Activated effector memory CD4-positive, alpha-beta T cell treated with Interleukin-2 at 50 U/mL for 16 hours (primary cell): ENCODE measurements at places on chromosomes 7 and 10.

DNA sequence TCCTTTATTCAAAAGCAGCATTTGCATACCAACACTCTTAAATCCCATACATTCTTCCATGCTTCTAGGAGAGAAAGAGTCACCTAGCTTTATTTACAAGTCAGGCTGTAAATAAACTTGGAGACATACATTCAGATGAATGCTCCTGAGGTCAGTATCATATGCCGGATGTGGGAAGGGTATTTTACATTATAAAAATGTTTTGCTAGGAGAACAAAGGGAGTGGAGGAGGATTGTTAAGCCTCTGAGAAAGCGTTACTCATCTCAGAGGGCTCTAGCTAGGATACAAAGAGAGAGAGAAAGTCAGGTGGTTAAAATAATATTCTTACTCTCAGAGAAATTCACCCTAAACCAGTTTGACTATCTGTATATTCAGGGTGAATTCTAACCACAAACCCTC, 300.9 kb upstream of the NPSR1 start:
- DNase-seq, result no peak

DNA sequence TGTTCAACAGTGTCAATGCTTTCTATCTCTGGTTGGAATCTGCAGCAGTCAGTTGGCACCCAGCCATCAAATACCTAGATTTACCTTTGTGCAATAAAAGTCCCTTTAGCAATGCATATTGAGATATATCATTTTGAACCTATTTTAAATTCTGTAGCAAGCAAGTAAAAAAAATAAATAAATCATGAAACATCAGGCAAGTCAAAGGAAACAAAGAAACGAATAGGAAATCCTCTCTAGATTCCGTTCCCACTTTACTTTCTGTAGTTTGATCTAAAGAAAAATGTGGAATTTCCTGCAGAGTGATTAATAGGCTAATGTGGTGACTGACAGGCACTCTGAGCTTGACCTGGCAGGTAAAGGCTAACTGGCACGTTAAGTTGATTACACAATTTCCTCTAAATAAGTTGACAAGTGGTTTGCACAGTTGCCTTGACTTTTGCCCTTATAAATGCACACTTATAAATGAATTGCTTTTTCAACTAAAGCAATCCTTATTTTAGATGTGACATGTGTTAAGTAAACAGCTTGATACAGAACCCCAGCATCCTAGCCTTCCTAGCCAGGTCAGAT, 208.1 kb upstream of the TCF7L2 start:
- DNase-seq, result no peak

GRCh38 chr10:93138113-93138870, 64.6 kb downstream of the CYP26A1 start:
- DNase-seq, result no peak

- DNase-seq, result no peak
These were observed 918.2 kb upstream of the ZNF722 start for GRCh38 chr7:63080406-63080805.

GRCh38 chr10:95755511-95756004, 405 bp upstream of the ENTPD1 start:
- DNase-seq, result no peak

DNA sequence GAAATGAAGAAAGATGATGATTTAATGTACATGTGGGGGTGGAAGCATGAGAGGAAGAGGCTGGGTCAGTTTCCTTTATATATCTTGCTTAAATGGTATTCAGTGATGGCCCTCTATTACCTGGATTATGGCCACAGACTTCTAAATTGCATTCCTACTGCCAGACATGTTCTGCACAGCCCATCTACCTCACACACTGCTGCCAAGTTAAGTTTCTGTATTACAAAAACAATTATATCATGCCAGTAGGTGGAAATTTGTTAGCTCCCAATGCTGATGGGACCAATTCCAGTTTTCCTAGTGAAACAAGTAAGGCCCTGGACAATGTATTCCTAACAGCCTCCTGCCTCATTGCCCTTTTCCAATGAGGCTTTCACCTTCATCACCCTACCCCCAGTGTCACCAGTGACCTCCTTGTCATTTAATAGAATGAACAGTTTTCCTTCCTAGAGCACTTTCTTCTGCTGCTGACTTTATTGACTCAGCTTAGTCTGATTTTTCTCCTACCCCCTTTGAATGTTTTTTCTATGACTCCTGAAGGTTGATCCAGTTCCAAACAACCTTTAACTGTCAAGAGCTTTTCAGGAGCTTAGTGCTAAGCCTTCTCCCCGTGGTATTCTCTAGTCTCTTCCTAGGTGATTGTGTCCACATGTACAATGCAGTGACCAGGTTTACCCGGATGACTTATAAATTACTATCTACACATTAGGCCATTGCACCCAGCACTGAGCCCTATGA, 316.6 kb upstream of the ANKRD30A start:
- no peak for DNase-seq

- no peak for DNase-seq
These were observed 18.9 kb downstream of the HYCC1 start for GRCh38 chr7:22995011-22995410.

DNA sequence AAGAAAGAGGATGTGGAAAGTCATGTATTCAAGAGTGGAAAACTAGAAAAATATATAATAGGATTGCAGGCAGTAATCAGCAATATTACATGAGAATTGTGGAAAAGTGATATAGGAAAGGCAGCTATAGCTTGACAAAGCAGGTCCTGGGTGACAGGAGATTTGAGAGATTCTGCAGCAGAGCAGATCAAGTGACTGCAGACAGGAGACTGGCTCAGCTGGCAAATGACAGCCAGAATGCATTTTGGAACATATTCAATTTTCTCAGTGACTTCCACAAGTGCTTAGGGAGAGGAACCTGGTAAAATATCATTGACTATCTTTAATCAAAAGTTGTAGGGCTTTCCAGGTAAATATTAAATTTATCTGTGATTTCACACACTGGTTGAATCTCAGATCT, 260.5 kb upstream of the CACNA2D1 start:
- DNase-seq, result no peak

- no peak for DNase-seq
These were observed 15.7 kb downstream of the GRID1 start for GRCh38 chr10:86350897-86351296.

- no peak for DNase-seq
These were observed 302.7 kb downstream of the HDAC9 start for GRCh38 chr7:18798088-18798906.

DNA sequence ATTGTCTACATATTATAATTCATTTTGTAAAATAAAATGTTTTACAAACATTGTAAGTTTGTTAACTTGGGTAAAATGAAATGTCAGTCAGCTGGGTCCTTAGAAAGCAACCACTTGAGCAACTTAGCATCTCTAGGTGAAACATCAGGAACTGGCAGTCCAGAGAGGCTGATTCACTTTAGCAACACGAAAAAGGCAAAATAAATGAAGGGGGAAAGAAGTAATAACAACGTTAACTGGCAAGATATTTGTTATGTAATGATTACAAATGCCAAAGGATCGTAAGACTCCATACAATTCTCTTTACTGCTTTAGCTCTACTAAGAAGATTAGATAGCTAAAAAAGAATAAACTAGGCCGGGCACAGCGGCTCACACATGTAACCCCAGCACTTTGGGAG, 5.0 kb downstream of the PDZD8 start:
- DNase-seq, result no peak

- DNase-seq, result no peak
These were observed 239.7 kb upstream of the MYO3A start for GRCh38 chr10:25694206-25694933.

GRCh38 chr10:73494213-73494612, 1.6 kb downstream of the PPP3CB start:
- no peak for DNase-seq

GRCh38 chr10:86327954-86328725, 38.5 kb downstream of the GRID1 start:
- DNase-seq, result no peak

DNA sequence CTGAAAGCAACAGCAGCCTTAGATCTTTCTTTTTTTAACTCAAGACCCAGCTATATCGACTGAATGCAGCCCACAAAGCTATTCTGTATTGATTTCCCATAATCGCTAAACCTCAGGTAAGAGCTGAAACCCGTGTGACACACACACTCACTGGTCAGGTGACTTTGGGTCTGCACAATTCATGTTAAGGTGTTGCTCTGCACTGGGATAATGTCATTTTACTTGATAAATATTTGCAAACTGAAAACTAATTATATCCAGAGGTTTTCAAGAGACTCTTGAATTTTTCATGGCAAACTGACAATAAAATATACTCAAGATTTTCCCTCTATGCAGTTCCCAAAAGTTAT, 33.1 kb downstream of the SCRN1 start:
- no peak for DNase-seq

DNA sequence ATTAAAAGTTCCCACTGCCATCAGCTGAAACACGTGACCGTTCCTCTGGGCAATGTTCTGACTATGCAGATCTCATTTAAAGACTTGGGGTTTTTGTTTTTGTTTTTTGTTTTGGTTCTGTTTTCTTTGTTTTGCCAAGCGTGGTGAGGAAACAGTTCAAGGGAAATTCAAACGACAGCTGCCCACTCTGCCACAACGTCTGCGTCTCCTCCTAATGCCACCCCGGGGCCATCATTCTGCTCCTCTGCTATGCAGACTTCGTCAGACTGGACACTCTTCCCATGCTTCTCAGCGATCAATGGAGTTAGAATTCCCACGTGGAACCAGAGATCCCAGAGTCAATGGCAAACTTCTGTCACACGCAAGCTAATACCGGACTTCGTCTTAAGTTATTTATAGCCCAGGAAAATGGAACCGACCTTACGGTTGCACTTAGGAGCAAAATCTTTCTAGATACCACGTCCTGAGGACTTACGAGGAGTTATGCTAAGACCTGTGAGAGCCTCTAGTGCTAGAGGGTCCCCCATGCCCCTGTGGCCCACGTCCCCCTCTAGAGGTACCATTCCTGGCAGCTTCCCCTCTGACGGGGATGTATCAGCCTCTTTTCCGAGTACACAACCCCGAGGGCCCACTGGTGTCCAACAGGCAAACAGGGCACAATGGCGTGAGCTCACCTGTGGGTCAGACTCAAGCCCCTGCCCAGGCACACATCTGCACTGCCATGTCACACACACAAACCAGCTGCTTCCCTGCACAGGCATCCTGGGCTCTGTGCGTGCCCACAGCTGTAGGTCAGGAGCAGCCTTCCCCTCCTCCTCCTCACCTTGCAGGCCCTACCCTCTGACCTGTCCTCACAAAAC, 24.4 kb downstream of the EBF3 start:
- DNase-seq, result no peak

DNA sequence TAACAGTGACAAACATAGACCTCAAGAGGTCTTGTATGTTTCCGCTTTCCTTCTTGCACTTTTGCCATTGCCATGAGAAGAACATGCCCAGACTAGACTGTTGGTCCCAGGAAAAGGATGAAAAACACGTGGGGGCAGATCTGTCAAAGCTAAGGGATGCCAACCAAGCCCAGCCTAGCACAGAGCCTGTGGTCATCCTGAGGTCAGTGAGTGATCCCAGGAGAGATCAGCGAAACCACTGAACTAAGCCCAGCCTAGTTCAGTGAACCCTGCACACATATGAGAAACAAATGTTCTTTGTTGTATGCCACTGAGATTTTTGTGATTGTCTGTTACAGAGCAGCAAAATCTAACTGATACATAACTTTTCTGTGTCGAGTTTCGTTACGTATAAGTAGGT, 718.8 kb downstream of the MAGI2 start:
- DNase-seq, result no peak

DNA sequence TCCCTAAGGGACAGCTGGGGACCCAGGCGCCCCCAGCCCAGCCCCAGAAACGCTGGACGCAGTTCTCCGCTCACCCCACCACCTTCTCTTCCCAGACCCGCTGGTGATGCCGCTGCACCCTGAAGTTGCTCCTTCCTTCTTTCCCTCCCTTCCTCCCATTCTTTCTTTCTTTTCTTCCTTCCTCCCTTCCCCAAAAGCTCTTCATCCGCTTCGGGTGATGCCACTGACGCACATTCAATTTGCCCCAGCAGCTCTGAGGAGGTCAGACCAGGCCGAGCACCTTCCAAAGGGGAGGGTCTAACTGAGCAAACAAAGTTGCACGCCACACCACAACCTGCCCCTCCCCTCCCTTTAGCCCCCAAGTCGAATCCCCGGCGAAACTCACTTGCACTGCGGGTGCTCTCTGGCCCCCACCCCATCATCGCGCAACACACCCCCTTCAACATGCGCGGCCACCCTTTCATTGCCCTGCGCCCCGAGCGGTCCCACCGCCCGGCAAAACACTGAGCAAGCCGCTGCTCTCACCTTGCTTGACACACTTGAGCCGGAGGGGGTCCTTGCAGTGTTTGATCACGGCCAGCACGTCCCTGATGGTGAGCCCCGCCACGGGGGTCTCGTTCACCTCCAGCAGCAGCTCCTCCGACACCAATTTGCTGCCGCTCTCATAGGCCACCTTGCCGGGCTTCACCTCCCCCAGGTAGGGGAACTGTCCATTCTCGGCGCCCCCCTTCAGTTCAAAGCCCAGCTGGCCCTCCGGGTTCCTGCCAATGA, 787 bp downstream of the MAGI2 start:
- no peak for DNase-seq

DNA sequence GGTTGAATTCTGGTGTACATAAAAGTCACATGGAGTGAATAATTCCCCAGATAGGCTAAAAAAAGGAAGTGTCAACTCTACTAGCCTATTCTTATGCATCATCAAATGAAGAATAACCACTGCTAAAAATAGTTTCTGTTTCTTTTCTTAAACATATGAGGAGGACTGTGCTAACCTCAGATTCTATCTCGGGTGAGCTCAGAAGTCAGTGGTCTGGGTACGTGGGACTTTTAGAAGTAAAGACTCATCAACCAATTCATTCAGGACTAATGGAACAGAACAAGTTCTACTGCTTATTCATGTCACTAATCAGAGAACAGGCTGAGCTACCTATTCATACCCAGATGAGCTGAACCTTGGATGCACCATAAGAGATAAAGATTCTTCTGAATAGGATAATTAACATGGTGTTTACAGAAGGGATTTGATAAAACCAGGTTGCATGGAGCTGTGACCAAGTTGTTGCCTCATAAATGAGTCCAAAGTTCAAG, 9.5 kb upstream of the ASAH2 start:
- no peak for DNase-seq

- no peak for DNase-seq
These were observed 9.6 kb upstream of the CFAP70 start for GRCh38 chr10:73368238-73368637.

DNA sequence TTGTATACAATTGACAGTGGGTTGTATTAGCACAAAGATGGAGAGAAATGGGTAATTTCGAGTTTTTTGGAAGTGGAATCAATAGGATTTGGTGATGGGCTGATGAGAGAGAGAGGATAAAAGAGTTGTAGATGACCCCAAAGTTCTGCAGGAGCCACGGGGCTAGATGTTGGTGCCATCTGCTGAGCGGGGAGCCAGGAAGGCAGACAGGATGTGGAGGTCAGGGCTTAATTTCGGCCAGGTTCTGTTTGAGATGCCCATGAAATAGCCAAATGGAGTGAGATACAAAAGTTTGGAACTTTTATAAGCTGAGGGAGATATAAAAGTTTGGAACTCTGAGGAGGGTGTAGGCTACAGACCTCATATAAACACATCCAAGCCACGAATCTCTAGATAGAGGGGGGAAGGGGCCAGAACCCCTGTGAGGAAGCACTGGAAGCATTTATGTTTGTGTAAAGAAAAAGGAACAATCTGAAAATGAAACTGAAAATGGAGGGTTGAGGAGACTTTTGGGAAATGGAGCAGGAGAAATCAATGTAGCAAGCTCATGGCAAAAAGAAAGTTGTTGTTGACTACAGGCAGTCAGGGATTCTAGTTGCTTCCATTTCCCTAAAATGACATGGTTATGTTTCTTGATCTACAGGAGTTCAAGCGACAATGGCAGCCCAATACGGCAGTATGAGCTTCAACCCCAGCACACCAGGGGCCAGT, 2.2 kb downstream of the GIMAP4 start:
- no peak for DNase-seq
